Foreskin fibroblast (primary cell): ENCODE measurements at places on chromosomes 11 and 22.

DNA sequence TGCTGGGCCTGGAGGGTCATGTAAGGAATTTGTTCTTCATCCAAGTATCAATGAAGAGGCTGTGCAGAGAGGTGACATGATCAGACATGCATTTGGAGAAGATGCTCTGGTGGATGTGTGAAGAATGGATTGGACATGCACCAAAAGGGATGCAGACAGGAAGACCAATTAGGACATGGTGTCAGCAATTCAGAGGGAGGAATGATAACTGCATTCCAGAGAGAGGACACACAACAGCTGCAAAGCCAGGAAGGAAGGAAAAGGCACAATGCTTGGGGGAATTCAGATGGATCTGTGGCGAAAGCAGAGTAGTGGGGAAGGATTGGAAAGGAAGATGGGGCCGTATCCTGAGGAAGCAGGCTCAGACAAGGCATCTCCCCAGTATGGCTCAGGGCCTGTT lies 5.2 kb upstream of the ARRB1 start:
- DNase-seq, result no peak

GRCh38 chr11:67577951-67578350 lies 5.7 kb upstream of the GSTP1 start:
- no peak for DNase-seq

- peak; percentile 20 for DNase-seq
These were observed 1.3 kb upstream of the OR8D1 start for GRCh38 chr11:124315052-124315451.

DNA sequence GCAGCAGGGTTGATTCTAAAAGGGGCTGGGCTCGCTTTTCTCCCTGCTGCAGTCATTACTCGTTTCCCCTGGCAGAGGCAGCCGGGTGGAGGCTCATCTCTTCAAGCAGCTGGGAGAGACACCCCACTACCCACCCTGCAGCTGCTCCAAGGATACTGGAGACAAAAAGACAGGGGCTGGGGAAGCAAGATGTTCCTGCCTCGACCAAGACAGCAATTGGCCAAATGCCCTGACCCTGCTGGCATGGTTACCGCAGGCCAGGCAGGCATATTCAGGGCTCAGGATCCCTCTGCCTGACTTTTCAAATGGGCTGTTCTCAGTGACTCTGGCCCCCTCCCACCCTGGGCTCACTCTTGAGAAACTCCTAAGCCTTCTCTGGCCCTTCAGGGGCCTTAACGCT lies 6.8 kb upstream of the RGL4 start:
- DNase-seq, result no peak
